Neural progenitor cell (in vitro differentiated cells): ENCODE measurements at places on chromosomes 12 and 14. TPM values are rescaled to one million over a fixed set of nuclear protein-coding genes. Genes with fewer than 3 reads are reported as not detected.

DNA sequence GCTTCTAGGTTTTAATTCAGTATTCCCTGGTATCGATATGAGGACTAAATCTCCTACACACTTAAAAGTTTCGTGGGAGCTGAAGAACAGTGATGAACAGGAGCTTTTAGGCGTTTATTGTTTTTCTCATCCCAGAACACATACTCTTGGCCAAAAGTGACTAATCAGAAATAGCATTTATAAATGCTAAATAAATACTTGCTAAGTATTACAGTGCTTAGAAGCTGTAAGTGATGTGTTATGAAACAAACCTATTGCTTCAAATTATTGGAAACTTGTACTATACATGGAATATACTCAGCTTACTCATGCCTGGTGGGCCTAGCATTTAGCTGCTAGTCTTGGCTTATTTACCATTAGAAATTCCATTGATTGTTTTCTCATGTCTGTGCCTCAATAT, 24.9 kb downstream of the FRS2 start:
- no peak for DNase-seq

GRCh38 chr14:50845166-50845565, 14.2 kb upstream of the NIN start:
- DNase-seq = no peak

DNA sequence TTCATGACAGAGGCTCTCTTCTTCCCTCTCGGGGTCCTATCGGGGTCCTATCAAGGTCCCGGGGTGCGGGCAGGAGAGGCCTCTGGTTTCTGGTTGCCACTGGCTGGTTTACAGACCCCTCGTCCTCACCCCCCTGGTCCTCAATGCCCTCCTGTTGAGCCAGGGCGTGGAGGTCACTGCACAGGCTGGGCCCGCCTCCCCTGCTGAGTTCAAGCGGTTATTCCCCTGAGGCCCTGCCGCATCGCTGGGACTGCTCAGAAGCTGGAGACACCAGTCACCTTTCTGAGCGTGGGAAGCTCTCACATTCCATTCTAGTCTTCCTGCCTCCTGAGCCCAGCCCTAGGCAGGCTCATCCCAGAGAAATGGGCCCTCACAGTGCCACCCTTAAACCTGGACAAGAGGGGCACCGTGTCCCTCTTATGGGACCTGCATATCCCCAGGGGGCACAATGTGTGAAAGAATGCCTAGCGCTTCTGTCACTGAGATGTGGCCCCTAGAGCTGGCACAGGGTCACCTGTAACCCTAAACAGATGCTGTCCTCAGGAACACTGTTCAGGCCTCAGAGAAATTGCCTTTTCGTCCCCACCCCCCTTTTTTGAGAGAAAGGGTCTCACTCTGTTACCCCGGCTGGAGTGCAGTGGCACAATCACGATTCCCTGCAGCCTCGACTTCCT, 177.7 kb upstream of the RGS6 start:
- peak; percentile 42 for DNase-seq

GRCh38 chr12:128190614-128191013, 76.4 kb upstream of the TMEM132C start:
- DNase-seq = peak; percentile 82

DNA sequence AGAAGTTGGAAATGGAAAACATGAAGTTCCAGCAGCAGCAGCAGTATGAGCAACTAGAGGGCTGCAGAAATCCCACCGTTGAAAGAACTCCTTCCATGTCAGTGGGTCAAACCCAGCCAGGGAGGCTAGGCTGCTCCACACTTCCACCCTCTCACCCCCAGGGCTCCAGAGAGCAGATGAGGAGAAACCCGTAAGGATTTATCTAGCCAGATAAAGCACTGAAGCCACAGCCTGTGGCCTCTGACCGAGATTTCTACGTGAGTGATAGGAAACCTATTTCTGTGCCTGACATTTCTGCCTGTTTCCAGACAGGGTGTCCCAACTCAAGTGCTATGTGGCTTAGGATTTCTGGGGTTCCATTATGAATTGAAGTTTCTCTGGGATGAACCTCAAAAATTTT, 100.0 kb upstream of the EEA1 start:
- DNase-seq = no peak

GRCh38 chr14:67240168-67240932, 885 bp upstream of the PALS1 start:
- peak; percentile 28 for DNase-seq

GRCh38 chr12:121918679-121919038, 267 bp downstream of the CFAP251 start:
- DNase-seq = peak; percentile 16

DNA sequence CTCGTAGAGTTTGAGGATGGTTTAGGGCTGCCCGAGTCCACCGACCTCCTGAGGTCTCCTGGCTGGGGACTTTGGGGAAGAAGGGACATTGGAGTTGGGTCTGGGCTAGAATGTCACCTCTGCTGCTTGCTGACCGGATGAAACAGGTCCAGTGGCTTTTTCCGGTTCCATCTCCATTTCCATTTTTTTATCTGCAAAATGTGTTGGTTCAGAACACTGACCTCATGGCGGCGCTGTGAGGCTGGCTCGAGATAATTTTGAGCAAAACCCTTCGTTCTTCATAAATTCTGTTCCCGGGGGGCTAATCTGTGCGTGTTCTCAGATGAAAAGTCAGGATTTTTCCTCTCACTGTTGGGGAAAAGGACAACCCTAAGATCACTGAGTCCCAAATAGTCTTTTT, 11.7 kb upstream of the MYL2 start:
- peak; percentile 31 for DNase-seq

- DNase-seq = no peak
Measured at GRCh38 chr14:50363714-50364111, 33.0 kb downstream of the CDKL1 start.

GRCh38 chr12:22310275-22310674, 24.2 kb downstream of the ST8SIA1 start:
- DNase-seq = no peak

- DNase-seq = no peak
Measured at GRCh38 chr12:96770219-96771102, 136.6 kb upstream of the NEDD1 start.

GRCh38 chr14:58002618-58003017, 136.7 kb upstream of the SLC35F4 start:
- no peak for DNase-seq

GRCh38 chr12:10068644-10069043, 30.1 kb downstream of the CLEC1A start:
- no peak for DNase-seq

GRCh38 chr12:101407049-101407435, 530 bp downstream of the ARL1 start:
- DNase-seq = peak; percentile 64

DNA sequence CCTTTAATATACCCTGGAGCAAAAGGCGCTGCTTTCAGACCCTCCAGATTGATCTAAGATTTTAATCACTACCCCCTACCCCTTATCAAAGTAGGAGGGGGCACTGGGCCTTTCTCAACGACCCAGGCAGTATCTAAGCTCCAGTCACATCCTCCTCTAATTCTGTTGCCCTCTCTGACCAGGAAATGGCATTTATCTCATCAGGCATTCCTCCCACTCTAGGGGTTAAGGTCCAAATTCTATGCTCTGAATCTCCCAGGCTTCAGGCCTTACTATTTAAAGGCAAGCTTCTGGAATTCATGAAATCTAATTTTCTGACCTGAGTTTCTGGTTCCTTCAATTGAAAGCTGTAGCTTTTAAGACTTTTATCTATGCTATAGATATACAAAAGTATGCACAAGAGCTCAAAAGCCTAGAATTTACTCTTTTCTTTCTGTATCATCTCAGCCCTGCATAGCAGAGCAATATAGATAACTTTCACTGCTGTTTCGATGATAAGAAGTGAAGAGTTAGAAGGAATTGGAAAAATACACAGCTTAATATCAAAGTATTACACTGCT, 622.9 kb downstream of the RPS29 start:
- no peak for DNase-seq

DNA sequence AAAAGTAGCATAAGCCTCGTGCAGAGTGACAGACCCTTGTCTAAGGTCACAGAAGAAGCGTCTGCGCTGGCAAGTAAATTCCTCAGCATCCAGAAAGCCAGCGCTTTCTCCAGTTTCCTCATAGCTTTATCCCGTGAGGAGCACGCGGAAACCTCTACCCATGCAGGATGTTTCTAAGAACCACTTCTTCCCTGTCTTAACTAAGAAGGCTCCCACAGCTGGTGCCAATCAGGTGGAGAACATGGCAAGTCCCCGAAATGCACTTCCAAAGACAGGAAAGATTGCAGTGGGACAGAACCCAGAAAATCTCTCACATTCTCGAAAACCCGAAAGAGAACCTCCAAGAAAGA, 968 bp upstream of the ARID4A start:
- peak; percentile 75 for DNase-seq

- no peak for DNase-seq
Measured at GRCh38 chr12:79082595-79082994, 218.0 kb downstream of the SYT1 start.

Gene KCNH3
- total RNA-seq = 0.19 TPM in 1 of 2 replicates, not detected in the other

Gene ART4
- not detected in 2 replicates for total RNA-seq

Gene KLHL33
- 0.22 TPM in 1 of 2 replicates, not detected in the other for total RNA-seq

Gene FOXN4
- 0.25 TPM in 1 of 2 replicates, not detected in the other for total RNA-seq

Gene E2F7
- total RNA-seq = 31.9 and 40.5 TPM in 2 replicates

Gene TNFAIP2
- total RNA-seq = 5.3 and 14.0 TPM in 2 replicates
